ENCODE measurements at places on chromosomes 12 and 14.
A peak's percentile ranks its signal among the peaks of the same experiment; 100 is the strongest.

DNA sequence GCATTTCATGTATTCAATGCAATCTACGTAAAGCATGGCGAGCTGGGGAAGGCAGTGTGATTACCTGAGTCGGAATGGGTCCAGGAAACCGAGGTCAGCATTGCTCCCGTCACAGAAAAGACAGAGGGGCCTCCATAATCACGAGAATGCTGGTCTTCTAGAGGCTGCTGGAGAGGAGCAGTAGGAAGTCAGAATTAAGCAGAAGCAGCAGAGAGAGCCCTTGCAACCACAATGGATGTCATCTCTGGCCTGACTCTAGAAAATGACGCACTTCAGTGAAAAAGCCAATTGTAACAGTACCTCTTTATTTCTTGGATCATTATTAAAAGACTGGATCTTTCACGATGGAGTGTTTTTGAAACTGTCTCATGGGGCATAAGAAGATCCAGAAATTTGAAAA is 69.5 kb upstream of the FOXN3 start:
- DNase-seq = no peak

- no peak for DNase-seq
Observed at GRCh38 chr12:123446333-123446713, 9.8 kb upstream of the RILPL2 start.

DNA sequence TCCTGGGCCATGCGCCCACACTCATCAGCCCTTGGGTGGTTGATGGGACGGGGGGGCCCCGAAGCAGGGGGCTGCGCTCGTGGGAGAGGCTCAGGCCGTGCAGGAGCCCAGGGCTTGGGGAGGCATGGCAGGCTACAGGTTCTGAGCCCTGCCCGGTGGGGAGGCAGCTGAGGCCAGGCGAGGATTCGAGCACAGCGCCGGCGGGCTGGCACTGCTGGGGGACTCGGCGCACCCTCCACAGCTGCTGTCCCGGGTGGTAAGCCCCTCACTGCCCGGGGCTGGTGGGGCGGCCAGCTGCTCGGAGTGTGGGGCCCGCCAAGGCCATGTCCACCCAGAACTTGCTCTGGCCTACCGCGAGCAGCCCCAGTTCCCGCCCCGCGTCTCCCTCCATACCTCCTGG is 295.8 kb upstream of the SEL1L start:
- DNase-seq = no peak

DNA sequence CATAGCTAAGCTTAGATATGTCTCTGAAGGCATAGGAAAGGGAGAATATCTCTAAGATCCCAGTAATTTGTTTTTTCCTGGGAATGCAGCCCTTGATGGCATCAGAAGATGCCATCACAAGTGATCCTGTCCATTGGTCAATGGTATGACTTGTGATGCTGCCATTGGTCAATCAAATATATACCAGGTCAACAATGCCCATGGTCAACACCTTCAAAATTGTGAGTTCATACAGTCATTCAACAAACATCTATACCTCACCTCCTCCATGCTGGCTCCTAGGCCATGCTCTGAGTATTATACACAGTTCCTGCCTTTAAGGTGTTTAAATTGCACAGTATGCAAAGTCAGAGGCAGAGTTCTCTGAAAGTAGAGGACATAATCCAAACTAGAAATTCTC is 19.3 kb upstream of the IL22 start:
- DNase-seq = no peak

DNA sequence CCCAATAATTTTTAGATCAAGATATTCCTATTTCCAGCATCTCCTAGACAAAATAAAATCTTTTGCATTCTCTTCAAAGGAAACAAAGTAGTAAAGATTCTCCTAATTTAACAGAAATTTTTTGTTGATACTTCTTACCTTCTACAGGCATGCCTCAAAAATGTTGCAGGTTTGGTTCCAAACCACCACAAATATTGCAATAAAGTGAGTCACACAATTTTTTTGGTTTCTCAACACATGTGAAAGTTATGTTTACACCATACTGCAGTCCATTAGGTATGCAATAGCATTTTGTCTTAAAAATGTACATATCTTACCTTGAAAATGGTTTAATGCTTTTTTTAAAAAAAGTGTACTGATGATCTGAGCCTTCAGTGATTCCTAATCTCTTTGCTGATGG is 65.6 kb upstream of the USP15 start:
- no peak for DNase-seq

GRCh38 chr14:99267837-99268781 is 3.9 kb downstream of the BCL11B start:
- DNase-seq = no peak

DNA sequence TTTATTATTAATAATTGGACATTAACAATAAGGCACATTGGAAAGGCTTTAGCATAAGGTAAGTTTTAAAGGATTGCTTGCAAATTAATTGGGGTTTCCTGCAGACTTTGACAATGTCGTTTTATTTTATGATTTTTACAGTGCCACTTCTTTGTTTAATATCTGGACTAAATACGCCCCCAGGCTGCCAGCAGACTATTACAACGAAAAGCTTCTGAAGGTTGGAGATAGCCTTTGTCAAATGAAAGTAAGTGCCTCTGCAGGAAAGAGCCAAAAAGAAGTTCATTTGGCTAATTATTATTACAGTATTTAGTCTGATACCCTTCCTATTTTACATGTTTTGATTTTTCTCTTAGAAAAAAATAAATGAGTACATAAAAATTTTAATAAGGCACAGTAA is 11.3 kb downstream of the CFAP54 start:
- DNase-seq = peak; percentile 58

DNA sequence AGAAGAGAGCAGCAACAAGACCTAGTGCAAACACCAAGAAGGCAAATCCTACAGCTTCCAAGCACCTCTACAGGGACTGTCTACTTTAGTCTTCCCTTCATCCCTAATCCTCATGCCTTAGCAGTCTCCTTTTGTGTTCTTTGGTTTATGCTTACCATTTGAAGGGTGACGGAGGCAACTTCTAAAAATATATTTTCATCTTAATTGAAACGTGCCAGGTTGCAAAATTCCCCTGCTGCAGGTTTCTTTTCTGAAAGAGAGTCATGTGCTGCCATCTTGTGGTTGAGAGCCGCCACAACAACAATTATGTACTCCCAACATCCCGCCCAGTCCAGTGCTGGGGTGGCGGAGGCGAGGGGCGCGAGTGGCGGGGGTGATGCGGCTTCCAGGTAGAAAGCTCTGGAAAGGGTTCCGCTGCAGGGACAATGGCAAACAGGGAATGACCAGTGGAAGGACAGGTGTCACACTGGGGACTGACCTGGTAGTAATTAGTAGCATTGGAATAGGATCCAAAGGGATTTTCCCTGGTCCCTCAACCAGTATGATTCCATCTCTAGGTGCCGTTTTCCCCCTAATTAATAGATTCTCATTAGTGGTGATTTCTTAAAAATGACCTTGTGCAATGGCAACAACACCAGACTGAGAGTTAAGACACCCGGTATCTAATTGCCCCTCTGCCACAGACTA is 80.3 kb upstream of the GNG2 start:
- peak; percentile 74 for DNase-seq

DNA sequence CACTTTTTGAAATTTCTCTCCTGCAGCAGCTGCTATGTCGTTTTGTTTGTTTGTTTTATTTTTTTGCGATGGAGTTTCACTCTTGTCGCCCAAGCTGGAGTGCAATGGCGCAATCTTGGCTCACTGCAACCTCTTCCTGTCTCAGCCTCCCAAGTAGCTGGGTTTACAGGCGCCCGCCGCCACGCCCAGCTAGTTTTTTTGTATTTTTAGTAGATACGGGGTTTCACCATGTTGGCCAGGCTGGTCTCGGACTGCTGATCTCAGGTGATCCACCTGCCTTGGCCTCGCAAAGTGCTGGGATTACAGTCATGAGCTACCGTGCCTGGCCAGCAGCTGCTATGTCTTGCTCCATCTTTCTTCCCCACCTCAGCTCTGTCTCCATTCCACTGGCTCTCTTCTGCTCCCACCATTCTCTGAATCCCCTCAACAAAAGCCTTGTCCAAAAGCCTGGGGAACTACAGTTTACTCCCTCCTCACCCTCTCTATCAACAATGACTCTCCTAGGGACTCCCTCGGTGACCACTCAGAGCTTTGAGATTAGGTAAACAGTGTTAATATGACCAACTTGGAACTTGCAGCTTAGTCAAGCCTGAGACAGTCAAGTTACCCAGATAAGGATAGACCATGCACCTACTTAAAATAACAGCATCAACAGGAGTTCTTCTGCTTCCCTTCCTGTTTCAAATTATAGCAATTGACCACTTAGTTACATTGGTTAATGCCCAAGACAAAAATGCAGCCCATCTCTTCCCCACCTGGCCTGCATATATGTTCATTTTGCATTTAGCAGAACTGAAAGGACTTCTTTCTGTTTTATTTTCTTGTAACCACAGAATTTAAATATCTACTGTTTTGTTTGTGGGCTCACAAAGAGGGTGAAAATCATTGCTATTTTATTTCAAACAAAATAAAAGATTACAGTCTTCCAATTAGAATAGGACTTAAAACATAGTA is 189.0 kb upstream of the AMIGO2 start:
- DNase-seq = no peak

- no peak for DNase-seq
Observed at GRCh38 chr14:29111554-29111953, 345.0 kb downstream of the FOXG1 start.

DNA sequence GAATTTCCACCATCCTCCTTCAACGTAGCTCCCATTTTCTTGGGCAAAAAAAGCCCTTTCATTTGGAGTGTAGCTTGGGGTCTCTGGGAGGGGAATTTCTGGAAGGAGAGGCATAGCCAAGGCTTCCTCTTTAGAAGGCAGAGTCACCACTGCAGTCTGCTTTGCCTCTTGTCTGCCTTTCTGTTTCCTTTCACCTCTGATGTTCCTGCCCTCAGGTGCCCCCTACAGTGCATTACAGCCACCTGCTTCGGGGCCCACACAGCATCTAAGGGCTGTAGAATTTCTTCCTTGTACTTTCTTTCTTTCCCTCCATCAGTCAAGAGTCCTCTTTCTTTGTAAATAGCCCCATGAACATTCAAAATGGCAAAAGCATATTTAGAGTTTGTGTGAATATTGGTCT is 1313.9 kb downstream of the TMEM121 start:
- no peak for DNase-seq

DNA sequence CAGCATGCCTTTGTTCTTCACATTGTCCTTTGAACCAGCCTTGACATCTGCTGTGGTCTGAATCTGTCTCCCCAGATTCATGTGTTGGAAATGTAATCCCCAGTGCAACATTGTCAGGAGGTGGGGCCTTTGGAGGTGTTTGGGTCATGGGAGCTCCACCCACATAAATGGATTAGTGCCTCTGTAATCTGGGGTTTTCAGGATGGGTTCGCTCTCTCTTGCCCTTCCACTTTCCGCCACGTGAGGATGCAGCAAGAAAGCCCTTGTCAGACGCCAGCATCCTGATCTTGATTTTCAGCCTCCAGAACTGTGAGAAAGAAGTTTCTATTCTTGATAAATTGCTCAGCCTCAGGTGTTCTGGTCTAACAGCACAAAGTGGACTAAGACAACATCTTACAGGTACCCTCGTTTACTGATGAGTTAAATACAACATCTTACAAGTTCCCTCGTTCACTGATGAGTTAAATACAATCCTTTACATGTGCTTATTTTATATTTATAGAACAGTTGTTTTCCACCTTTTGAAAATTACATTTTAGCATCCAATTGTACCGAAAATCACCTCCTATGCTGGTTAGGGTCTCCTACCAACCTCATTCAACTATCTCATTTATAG is 54.4 kb upstream of the RIMBP2 start:
- DNase-seq = no peak

- DNase-seq = peak; percentile 82
Observed at GRCh38 chr12:67441736-67442346, 172.7 kb downstream of the CAND1 start.

DNA sequence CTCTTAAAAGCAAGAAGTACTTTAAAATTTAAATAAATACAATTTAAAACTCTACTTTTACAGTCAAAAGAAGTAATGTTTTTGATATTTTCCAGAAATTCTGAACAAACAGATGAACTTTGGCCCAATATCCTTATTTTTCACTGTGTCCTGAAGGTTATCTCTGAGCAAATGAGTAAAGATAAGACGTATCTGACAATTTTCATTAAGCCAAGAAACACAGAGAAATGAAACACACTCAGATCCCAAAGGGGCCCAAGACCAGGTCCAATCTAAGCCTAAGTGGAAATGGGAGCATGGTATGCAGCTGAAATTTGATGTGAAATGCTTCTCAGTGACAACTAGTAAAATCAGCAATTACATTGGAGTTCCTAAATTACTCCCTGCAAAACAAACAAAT is 105.6 kb upstream of the COCH start:
- no peak for DNase-seq

GRCh38 chr12:63150713-63151622 is at the start of gene AVPR1A:
TSS of gene AVPR1A (minus strand) at chr12:63151201. CDS start at chr12:63150836, 365 bp downstream.
- DNase-seq = peak; percentile 5

- DNase-seq = no peak
Observed at GRCh38 chr14:75370416-75371205, 57.2 kb upstream of the JDP2 start.

- peak; percentile 17 for DNase-seq
Observed at GRCh38 chr12:52258335-52258901, 16.0 kb upstream of the KRT86 start.

DNA sequence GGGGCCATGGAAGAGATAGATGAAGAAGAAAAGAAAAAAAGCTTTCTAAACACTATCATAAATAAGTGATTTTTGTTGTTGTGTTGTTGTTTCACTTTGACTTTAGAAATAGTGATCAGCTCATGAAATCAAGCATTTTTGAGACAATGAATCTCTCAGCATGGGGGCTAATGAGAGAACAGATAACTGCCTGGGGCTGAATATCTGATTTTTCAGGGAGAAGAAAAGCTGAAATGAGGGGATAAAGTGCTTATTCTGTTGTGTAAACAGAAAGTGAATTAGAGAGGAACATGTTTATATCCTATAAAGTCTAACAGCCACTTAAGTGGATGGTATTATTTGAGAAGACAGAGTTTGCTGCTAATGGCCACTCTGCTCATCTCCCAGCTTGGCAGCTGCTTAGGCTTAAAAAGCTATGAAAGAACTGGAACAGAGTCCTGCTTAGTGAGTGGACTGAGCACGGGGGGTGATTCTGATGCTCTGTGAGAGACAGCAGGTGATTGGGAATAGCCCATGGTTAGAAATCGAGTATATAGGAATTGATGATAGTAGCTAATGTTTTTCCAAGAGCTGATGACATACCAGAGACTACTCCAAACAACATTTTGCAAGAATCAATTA is 646.1 kb upstream of the TMEM132C start:
- DNase-seq = no peak

DNA sequence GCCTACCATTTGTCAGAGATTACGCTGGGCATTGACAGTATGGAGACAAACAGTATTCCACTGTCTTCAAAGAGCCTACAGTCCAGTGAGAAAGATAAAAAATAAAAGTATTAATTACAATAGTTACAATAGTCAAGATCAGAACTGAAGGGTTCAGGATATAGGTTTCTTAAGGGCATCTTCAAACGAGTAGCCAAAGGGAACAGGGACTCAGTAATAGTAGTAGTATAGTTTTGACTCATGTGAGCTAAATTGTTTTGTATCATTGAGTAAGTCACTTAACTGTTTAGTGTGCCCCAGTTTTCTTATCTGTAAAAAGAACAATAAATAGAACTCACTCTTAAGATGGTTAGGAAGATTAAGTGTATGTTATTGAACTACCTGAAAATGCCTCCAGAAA is 123.6 kb downstream of the METTL25 start:
- DNase-seq = no peak

- peak; percentile 76 for DNase-seq
Observed at GRCh38 chr12:22658214-22658613, 33.2 kb downstream of the ETNK1 start.

- no peak for DNase-seq
Observed at GRCh38 chr12:89243771-89244170, 108.5 kb downstream of the DUSP6 start.

Measured in astrocyte of the spinal cord (primary cell).